Stimulated activated CD8-positive, alpha-beta memory T cell treated with anti-CD3 and anti-CD28 coated beads, Interleukin-4, amount 100 ng/mL, for 24 hours (primary cell): ENCODE measurements at places on chromosomes 4 and X.

GRCh38 chr4:71494539-71494938 is 155.7 kb downstream of the SLC4A4 start:
- no peak for DNase-seq

GRCh38 chrX:129188231-129188630 is 335.1 kb downstream of the SMARCA1 start:
- no peak for DNase-seq

DNA sequence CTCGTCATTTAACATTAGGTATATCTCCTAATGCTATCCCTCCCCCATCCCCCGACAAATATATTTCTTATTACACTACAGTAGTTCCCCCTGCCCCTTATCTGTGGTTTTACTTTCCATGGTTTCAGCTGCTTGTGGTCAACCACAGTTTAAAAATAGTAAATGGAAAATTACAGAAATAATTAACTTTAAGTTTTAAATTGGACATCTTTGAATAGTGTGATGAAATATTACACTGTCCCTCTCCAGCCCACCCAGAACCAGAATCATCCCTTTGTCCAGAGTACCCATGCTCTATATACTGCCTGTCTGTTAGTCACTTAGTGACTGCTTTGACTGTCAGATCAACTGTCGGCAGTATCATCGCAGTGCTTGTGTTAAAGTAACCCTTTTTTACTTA is 47.4 kb upstream of the VEGFC start:
- no peak for DNase-seq

- no peak for DNase-seq
Observed at GRCh38 chr4:156396534-156396933, 442.9 kb upstream of the CTSO start.

- no peak for DNase-seq
Observed at GRCh38 chrX:130625386-130625785, 223.6 kb downstream of the RBMX2 start.

DNA sequence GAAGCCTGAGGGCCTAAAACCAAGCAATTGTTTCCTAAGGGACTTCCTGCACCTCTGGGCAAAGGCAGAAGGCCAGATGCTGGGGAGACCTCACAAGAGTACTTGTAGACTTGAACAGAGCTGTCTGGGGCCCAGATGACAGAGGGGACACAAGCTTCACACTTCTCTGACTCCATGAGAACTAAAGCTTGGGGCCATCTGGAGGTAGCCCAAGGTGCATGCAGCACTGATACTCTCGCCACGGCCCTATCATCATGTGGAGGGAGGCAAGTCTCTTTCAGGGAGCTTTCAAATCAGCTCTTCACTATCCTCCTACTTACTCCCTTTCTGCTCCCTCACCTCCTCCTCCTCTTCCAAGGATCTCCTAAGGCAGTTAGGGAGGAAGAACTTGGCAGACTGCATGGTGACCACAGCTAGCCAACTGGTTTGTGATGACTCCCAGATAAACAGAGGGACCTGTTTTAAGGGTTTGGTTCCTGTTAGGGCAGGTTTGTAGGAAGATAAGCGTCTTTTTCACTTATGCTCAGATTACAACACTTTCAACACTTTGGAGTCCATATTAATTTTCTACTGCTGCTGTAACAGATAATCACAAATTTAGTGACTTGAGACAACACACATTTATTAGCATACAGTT is 23.8 kb downstream of the MSL3 start:
- DNase-seq, result no peak

DNA sequence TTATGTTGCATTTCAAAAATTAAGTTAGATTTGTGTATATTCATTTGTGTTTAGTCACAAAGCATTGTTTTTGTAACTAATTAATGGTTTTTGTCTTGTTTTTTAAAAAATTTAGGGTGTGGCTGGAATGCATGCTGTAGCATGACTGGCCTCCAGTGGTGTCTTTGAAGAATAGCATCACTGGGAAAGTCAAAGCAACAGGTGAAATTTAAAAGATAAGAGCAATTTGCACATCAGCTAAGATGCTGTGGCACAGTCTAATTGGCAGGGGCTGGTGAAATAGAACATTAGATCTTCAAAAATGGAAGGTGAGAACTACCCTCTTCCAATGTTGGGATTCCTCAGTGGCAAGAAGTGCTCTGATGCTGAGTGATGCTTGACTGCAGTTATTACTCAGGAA is 45.3 kb downstream of the ANK2 start:
- DNase-seq, result no peak

DNA sequence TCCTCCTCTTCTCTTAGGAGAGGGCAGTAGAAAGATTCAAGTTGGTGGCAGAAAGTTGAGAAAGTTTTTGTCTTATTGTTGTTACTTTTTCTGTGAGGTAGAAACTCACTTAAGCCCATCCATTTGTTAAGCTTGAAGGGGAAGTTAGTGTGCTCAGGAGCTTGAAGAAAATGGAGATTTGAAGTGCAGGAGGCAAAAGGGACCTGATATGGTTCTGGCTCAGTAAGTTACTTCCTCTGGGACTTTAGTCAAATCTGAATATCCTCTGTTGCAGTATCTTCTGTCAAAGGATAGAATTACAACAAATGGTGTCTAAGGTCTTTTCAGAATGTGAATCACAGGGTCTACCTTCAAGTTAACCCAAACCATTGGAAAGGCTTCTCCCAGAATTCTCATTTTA is 46.2 kb downstream of the CXCL13 start:
- DNase-seq, result no peak

DNA sequence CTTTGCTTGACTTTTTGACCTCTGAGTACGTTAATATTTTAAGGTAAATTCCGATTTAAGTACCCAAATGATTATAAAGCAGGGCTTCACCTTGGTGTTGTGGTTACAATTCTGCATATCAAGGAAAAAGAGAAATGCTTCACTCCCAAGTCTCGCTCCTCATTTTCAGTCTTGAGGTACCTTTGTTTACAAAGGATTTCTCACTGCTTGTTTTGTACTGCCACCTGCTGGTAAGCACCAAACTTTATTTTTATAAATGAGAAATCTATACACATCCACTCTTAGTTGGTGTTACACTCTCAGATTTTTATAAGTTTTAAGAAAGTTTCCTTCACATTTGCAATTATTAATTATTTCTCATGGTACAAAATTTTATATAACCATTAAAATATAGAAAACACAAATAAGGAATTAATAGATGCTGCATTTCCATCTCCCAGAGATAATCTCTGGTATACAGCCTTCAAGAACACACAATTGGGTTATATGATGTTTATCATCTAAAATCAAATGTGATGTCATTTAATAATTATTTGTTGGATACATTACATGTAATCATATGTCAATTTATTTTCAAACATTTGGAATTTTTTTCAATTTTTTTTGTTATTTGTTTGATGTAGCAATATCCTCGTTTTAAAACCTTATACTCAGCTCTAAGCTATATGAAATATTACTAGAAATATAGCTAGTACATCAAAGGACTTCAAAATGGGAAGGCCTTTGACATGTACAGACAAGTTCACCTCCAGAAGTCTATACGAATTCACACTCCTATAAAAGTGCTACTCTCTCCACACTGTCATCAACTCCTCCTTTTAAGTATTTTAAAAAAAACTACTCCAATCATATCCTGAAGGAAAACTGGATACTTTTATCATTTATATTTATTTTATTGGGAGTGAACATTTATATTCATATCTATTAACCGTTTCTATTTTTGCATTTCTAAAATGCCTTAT is 179.9 kb downstream of the KCNIP4 start:
- no peak for DNase-seq

- DNase-seq, result no peak
Observed at GRCh38 chr4:77001907-77002306, 52.4 kb downstream of the SEPTIN11 start.

GRCh38 chr4:83067058-83067639 is 32.2 kb downstream of the COPS4 start:
- no peak for DNase-seq

DNA sequence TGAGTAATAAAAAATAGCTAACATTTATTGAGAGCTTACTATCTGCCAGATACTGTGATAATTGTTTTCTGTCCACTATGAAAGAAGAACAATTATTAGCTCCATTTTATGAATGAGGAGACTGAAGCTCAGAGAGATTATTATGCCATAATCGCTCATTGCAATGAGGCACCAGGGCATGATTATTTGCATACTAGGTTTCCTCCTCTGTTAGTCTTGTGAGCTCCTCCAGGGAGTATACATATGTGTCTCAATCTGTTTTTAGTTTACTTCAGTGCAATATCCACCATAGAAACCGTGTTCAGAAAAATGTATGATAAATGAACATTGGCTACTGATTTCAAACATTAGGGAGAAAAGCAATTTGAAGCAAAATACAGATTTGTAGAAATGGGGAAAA is 139.4 kb upstream of the OTUD4 start:
- DNase-seq, result no peak

DNA sequence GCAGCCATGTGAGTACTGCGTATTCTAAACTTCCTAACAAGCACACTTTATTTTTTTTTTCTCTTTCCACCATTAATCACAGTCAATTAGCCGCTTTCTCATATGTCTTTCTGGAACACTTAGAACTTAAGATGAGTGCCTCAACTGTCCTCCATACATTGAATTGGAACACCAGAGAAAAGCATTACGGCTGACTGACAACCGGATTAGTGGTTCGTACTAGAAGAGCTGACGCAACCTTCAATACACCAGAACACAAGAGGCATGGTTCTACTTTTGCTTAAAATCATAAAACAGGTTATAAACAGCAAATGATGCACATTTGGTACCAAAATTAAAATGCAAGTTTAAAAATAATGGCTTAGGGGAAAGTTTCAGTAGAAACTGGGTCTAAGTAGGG is 3.3 kb downstream of the TMEM47 start:
- DNase-seq, result no peak

DNA sequence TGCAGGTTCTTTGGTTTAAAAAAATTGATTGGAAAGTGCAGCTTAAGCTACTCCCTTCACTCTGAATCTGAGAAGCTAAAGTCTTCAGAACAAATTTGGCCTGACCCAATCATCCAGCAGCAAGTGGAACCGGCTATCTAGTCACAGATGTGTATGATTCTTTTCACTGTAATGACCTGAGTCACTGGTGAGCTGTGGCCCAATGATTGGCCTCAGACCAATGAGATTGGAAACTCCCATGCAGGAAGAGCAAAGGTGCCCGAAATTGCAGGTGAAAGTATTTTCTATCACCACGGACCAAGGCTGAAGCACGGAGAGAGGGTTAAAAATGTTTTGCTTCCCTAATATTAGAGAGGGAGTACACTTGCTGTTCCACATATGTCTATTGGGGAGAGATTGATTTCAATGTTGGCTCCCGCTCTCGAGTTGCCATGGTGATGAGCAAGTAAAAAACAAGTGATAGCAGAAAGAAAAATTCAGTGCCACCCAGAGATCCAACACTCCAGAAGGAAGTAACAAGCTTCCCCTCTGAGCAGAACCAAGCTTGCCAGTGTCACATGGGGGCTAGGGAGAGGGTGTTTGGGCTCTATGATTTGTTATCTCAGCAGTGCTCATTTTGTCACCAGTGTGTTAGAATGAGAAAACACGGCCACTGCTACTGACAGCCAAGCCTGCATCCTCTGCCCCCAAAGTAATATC is 11.2 kb downstream of the RIPPLY1 start:
- no peak for DNase-seq

GRCh38 chr4:185721190-185722028 is 90.6 kb downstream of the SORBS2 start:
- DNase-seq, result no peak

DNA sequence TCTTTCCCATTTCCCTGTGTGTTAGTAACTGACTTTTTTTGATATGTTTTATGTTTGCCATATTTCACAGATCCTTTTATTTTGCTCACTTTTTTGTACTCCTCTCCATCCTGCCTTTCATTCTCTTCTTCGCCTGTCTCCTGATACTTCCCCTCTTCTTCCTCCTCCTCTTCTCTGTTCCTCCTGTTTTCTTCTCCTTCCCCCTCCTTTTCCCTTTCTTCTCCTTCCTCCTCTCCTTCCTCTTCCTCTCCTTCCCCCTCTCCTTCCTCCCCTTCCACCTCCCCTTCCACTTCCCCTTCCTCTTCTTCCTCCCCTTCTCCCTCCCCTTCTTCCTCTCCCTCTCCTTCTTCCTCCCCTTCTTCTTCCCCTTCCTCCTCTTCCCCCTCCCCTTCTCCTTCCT is 41.7 kb downstream of the RPGR start:
- no peak for DNase-seq

DNA sequence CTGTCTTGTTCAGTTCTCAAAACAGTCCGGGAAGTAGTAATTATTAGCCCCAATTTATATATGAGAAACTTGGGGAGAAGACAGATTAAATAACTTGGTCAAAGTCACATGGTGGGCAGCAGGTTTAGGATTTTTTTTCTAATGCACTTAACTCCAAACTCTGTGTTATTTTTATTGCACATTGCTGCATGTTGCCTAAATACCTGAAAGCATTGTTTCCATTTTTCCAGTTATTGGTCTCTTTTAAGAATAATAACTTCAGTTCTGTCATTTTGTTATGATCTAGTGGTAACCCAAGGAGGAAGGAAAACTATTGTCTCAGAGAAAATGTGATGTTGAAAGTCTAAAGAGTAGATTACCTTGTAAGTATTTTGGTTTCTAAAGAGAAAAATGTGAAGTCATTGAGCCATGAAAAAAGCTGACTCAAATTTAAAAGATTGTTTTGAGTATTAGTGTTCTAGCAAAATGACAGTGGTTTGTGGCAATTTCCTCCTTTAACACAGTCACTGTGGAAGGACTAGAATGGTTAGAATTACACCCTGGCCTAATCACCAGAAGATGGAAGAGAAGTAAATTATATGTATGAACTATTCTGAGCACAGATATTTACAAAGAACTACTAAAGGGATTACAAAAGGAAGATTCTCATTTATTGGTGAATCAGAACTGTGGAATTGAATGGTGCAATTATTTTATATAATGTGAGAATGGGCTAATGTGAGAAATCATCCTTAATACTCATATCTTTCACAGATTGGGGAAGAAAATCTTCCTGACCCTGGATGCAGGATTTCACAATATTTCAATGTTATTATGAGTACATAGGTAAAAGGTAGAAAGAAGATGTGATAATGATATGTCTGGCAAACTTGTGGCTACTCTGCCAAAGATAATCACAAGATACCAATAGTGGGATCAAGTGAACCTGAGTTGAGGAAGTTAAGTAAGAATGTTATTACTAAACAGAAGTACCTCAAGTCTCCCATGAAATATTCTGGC is 21.7 kb upstream of the CXCL8 start:
- no peak for DNase-seq

GRCh38 chrX:23228950-23229448 is 105.7 kb upstream of the PTCHD1 start:
- DNase-seq, result no peak

- no peak for DNase-seq
Observed at GRCh38 chr4:137156054-137156453, 376.2 kb downstream of the PCDH18 start.

DNA sequence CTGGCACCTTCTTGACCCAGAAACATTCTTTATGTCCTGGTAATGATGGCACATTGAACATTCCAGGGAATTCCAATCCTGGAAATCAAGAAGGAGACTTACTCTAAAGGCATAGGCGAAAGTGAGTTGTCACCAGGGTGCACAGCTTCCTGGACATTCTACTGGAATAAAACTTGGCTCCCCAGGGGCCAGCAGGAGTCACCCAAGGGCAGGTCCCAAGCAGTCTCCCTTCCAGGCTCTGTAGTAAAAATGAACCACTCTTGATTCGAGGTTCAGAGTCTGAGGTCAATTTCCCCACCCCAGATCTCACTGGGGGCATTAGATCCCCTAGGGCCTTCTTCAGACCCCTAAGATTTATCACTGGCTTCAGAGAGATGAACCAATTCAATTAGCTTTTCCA is 338.7 kb upstream of the GATB start:
- DNase-seq, result no peak

GRCh38 chr4:74886484-74886883 is 46.4 kb upstream of the PARM1 start:
- no peak for DNase-seq

- DNase-seq, result no peak
Observed at GRCh38 chr4:54958236-54958635, 167.2 kb downstream of the KDR start.

- no peak for DNase-seq
Observed at GRCh38 chr4:155535802-155536454, 130.7 kb upstream of the GUCY1A1 start.
